ENCODE measurements at places on chromosomes 16 and 17. TPM values are rescaled to one million over a fixed set of nuclear protein-coding genes. Genes with fewer than 3 reads are reported as not detected.

- peaks cover 39% of the 10 kb centered on the region for H3K4me1 ChIP-seq
- no peak for DNase-seq
- no peaks in the 10 kb centered on the region for H3K36me3 ChIP-seq
- H3K4me3 ChIP-seq = no peak overlapping the region
- no peaks in the 10 kb centered on the region for H3K27me3 ChIP-seq
Observed at GRCh38 chr17:67375716-67376115, 1.4 kb upstream of the PITPNC1 start.

- H3K4me1 ChIP-seq = peaks cover 28% of the 10 kb centered on the region
- no peaks in the 10 kb centered on the region for H3K27me3 ChIP-seq
- H3K4me3 ChIP-seq = peak overlapping the region; percentile 70
- peak overlapping the region; percentile 86 for H3K27ac ChIP-seq
Observed at GRCh38 chr16:30896889-30897733, 697 bp downstream of the CTF1 start.

- no peak for DNase-seq
- no peaks in the 10 kb centered on the region for H3K27me3 ChIP-seq
- no peaks in the 10 kb centered on the region for H3K36me3 ChIP-seq
Observed at GRCh38 chr17:27269974-27270373, 23.9 kb upstream of the WSB1 start.

GRCh38 chr17:17985555-17985954 is 12.9 kb downstream of the DRC3 start:
- no peak for DNase-seq
- peaks cover 24% of the 10 kb centered on the region for H3K4me1 ChIP-seq
- no peak overlapping the region for H3K27ac ChIP-seq
- no peaks in the 10 kb centered on the region for H3K36me3 ChIP-seq
- no peaks in the 10 kb centered on the region for H3K27me3 ChIP-seq
- no peak overlapping the region for H3K4me3 ChIP-seq

DNA sequence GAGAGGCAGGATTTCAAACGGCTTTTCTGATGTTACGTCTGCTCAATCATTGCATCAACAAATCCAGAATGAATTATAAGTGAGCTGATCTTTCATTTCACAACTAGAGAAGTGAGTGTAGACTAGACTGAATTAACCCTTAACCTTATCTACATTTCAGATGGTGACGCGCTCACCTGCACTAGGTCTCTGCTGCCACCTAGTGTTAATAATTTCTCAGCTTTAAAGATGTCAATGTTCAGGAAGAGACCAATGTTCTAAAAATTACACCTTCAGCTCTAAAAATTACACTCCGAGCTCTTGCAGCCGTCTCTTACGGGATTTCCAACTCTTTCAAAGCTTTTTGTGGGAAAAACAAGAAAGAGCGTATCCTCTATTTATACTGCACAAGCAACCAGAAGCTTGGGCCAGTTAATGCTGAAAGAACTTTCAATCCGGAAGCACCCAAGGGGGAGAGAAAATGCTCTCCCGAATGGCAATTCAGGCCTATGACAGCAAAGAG is 88.2 kb upstream of the FA2H start:
- DNase-seq = peak; percentile 68
- no peaks in the 10 kb centered on the region for H3K4me1 ChIP-seq
- no peak overlapping the region for H3K4me3 ChIP-seq

GRCh38 chr17:7043182-7043496 is 753 bp downstream of the SLC16A11 start:
- H3K27me3 ChIP-seq = no peaks in the 10 kb centered on the region
- no peaks in the 10 kb centered on the region for H3K36me3 ChIP-seq
- H3K4me3 ChIP-seq = peak overlapping the region; percentile 64

GRCh38 chr17:41891135-41892020 is 26.2 kb upstream of the KLHL11 start:
- no peak for DNase-seq
- H3K36me3 ChIP-seq = peaks cover 13% of the 10 kb centered on the region
- H3K4me3 ChIP-seq = no peak overlapping the region
- no peaks in the 10 kb centered on the region for H3K4me1 ChIP-seq
- H3K27me3 ChIP-seq = no peaks in the 10 kb centered on the region
- no peak overlapping the region for H3K27ac ChIP-seq

DNA sequence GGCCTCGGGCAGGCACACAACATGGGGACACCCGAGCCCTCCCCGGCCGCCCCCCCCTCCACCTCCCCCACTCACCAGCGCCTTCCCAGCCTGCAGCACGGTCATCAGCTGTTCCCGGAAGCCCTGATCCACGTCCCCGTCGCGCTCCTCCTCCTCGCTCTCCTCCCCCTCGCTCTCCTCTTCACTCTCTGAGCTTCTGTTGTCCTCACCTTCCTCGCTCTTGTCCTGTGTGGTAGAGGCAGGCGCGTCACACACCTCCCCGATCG is 10.3 kb downstream of the MYBBP1A start:
- H3K4me3 ChIP-seq = no peak overlapping the region
- no peaks in the 10 kb centered on the region for H3K27me3 ChIP-seq
- no peak overlapping the region for H3K27ac ChIP-seq
- no peaks in the 10 kb centered on the region for H3K4me1 ChIP-seq
- no peak for DNase-seq

DNA sequence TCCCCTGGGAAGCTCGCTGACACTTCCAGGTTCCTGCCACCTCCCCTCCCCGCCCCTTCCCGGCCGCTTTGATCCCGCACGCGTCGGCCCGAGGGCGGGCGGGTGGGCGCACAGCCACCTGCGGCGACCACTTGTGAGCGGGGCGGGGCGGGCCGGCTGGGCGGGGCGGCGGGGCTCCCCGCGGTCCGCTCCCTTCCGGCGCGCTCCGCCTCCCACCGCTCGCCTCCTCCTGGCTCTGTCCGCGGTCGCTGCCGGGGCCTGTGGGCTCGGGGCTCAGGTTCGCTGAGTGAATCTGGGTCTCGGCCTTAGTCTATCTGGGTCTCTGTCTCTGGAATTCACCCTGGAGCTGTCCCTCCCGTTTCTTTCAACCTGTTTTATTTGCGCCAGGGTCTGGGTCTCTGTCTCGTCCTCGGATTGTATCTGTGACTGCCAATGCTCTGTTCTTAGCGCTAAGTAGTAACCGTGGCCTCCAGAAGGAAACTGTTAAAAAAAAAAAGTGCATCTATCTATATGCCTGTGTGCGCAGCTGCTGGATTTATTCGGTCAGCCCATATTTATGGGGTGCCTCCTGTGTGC is 2.7 kb upstream of the HES7 start:
- no peaks in the 10 kb centered on the region for H3K36me3 ChIP-seq
- H3K4me3 ChIP-seq = peak overlapping the region; percentile 91
- peak; percentile 37 for DNase-seq

DNA sequence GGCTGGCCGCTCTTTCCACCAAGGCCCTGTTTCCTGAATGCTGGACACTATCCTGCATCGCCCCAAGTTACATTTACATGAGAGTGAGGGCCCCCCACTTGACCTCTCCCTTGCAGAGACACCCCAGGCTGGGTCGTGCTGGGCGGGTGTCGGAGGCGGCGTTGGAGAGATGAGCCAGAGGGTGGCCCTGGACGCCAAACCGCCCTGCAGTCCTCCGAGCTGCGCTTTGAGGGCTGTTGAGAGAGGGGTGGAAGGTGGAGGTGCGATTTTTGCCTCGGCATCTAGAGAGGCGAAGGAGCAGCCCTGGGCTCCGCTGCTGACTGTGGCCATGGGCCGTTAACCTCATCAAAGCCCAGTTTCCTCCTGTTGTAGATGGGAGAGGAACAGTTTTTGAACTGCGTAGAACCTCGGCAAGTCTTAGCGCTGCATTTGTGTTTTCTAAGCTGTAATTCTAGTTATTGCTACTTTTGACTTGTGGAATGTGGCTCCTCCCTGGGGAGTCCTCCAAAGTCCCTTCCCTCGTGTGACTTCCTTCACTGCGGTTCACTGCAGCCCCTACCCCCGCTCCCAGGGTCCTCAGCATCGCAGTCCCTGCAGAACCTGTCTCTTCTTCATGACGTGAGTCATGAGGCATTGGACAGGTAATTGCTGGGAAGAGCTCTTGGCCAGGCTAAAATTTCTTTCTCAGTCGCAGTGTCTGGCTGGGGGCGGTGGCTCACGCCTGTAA is 986 bp upstream of the ELOB start:
- H3K27ac ChIP-seq = peak overlapping the region; percentile 92
- H3K4me1 ChIP-seq = peaks cover 16% of the 10 kb centered on the region
- H3K36me3 ChIP-seq = no peaks in the 10 kb centered on the region
- H3K4me3 ChIP-seq = peak overlapping the region; percentile 98
- H3K27me3 ChIP-seq = no peaks in the 10 kb centered on the region
- DNase-seq = peak; percentile 21

DNA sequence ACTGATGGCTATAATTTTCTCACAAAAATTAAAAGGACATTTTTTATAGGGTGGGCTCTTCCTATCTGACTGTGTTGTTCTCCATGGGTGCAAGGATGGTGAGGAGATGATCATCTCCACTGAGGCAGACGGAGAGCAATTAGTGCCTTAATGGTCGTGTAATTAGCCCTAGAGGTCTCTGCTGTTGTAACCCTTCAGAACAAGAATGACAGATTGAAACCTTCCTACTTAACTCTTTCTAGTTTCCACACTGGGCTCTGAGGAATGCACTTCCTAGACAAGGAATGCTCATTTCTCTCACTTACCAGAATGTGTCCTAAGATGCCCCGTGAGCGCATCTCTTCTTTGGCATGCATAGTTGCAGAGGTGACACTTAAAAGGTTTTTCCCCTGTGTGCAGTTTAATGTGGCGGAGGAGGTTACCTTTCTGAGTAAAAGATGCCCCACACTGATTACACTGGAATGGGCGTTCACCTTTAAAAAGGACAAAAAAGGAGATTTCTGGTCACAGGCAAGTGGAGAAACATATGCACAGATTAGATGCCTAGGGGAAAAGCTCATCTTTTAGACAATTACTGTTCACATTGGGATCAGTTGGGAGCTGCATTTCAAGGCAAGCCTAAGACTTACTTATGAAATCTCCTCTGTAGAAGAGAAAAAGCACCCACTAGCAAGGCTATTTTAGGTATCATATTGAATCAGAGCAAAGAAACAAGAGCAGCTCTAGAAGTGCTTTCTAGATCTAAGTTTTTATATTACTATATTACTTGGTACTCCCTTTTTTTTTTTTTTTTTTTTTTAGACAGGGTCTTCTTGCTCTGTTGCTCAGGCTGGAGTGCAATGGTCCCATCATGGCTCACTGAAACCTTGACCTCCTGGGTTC is 53.6 kb downstream of the GRB7 start:
- H3K27ac ChIP-seq = no peak overlapping the region
- DNase-seq = no peak
- no peaks in the 10 kb centered on the region for H3K4me1 ChIP-seq

DNA sequence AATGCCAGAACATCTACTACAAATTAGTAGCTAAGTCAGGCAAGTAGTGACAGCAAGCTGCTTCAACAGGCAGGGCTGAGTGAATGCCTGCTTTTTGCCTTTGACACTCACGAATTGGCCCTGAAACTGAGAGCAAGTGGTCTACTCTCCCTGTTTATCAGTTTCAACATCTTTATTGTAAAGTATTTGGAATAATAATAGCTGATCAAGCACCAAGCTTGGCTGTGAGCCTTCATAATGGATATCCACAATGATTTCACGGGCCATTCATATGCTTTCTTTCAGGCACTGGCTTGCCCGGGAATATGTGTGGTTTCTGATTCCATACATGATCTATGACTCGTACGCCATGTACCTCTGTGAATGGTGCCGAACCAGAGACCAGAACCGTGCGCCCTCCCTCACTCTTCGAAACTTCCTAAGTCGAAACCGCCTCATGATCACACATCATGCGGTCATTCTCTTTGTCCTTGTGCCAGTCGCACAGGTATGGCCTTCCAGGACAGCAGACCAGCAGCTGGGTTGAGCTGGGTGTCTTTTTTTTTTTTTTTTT is 5.2 kb downstream of the TLCD3A start:
- no peak overlapping the region for H3K4me3 ChIP-seq
- no peak overlapping the region for H3K27ac ChIP-seq
- no peak for DNase-seq

- H3K4me3 ChIP-seq = no peak overlapping the region
- H3K27ac ChIP-seq = no peak overlapping the region
- no peaks in the 10 kb centered on the region for H3K4me1 ChIP-seq
- H3K27me3 ChIP-seq = no peaks in the 10 kb centered on the region
Observed at GRCh38 chr16:27405546-27406451, 3.8 kb downstream of the IL21R start.

DNA sequence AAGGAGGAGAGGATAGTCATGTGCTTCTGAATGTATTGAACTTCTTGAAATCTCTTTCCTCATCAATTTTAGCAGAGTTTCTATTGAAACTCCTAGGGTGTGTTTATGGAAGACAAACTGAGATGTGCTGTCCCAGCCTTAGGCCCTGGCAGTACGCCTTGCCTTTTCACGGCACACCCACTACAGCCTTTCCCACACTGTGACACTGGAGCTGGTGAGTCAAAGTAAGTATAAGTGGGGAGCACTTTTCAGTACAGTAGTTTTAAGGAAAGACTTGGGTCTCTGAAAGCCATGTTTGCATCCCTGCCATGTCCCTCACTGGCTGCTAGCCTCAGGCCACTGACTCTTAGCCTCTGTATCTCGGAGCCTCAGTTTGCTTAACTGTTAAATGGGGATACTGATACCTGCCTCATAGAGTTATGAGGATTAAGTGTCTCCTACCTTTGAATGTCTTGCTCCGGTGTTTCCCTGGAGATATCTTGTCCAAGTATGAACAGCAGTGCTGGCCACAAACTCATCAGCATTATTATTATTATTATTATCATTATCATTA is 144.7 kb upstream of the CRHR1 start:
- no peak for DNase-seq
- H3K27ac ChIP-seq = no peak overlapping the region
- no peak overlapping the region for H3K4me3 ChIP-seq
- H3K27me3 ChIP-seq = no peaks in the 10 kb centered on the region
- peaks cover 2% of the 10 kb centered on the region for H3K4me1 ChIP-seq

DNA sequence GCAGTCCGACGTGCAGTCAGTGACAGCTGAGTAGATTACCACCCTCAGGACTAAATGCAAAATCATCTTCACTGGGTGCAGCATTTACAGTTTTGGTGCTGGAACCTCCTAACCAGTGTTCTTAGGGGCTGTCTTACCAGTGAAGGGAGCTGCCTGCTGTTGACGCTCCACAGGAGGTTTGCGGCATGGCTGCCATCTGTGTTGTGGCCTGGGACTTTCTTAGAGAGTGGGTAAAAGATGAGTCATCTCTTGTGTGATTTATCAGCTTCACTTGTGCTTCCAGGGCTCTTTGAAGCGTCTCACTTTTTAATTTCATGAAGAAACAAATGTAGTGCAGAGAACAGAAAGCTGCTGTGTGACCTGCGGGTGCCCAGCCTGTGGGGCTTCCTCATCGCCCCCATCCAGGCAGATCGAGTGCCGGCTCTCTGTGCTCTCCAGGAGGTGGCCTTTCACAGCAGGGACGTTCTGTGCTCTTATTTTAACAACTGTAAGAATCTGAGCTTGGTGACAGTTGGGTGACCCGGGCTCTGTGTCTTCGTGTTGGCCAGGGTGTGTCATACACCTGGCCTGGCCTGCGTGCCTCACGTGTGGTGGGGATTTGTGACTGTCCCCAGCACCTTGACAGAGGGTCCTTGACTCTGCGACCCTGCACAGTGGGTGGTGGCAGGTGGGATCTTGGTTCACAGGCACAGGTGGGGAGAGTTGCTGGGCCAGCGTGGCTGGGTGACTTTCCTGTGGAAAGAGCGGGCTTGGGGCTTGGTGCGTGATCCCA is 24.3 kb upstream of the ZNF750 start:
- no peaks in the 10 kb centered on the region for H3K27me3 ChIP-seq
- peak; percentile 16 for DNase-seq
- H3K4me3 ChIP-seq = no peak overlapping the region
- H3K4me1 ChIP-seq = peaks cover 18% of the 10 kb centered on the region
- no peak overlapping the region for H3K27ac ChIP-seq
- H3K36me3 ChIP-seq = no peaks in the 10 kb centered on the region

Gene CEP295NL
- 1.8 TPM for total RNA-seq

Gene JMJD8
- total RNA-seq = 90.5 TPM

Gene CHD9NB
- total RNA-seq = not detected

Gene CLDN7
- 180 TPM for total RNA-seq

Gene MRPL28
- 154 TPM for total RNA-seq

Gene IKZF3
- total RNA-seq = under 0.01 TPM

Measured in PC-3 (cell line).